ENCODE measurements at places on chromosomes 5 and 9.

GRCh38 chr9:33404788-33405362 lies 2.5 kb upstream of the AQP7 start:
- no peak for DNase-seq

DNA sequence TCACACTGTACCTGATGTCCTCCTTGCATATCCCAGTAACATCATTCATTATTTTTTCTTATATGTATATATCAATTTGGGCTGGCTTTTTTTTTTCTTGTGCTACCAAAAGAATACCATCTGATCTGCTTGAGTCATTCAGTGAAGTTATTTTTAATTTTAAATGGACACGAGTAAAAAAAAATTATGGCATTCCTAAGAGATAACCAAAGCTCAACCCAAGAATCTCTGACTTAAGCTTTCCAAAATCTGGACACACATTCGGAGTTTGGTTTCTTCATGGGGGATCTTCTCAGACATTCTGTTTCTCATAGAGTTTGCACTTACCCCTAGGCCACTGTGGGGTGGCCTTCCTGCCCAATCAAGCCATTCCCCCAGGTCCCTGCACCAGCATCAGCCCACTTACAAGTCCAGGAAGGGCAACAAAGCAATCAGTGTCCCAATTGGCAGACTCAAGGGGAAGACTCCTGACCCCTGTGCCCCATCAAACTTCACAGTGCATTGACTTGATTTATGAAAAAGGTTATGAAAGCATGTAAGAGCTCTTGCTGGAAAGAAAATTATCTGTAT lies 49.2 kb upstream of the SPDL1 start:
- DNase-seq, result no peak

DNA sequence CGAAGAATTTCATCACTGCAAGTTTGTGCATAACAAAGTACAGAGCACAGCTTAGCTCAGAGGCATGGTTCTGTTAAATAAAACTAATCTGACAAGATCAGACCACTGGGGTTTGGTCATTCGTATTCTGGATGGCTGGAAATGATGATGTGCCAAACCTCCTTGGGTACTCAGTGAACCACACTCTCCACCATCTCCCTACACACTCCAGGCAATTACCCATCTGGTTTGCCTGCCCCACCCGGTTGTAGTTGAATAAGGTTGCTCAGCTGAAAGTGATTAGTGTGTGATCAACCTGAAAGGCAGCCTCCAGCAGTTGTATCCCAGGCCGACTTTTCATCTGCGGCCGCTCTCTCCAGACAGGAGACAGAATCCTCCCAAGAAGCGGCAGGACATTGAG lies 371.4 kb downstream of the TLE1 start:
- DNase-seq, result no peak

DNA sequence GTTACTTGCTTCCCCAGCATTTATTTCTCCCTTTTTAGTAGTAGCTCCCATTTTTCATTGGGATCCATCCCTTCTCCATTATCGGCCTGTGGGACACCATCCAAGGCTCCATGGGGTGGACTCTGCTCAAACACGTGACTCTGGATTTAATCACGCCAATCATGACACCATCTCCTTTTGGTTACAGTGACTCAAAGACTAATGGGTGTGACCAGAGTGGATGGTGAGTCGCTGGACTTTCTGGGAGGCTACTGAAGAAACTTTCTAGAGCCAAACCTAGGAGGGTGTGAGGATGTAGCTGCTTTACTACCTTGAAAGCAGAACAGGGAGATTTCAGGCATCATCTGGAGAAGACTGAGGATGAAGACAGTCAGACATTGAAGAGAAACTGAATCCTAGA lies 93.1 kb downstream of the PJA2 start:
- DNase-seq, result no peak

DNA sequence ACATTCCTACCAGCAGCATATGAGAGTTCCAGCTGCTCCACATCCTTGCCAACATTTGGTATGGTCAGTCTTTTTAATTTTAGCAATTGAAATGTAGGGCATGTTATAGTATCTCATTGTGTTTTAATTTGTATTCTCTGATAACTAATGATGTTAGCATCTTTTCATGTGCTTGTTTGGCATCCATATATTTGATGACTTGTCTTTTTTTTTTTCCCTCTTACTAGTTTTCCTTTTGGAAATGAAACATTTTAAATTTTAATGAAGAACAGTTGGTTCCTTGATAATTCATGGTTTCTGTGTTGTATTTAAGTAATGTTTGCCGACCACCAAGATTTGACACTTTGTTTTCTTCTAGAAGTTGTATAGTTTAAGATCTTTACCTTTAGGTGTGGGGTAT lies 8.8 kb downstream of the OGN start:
- no peak for DNase-seq

- DNase-seq, result no peak
These were observed 26.1 kb upstream of the CPEB4 start for GRCh38 chr5:173862047-173862477.

GRCh38 chr9:27117489-27118135 lies 8.6 kb downstream of the TEK start:
- DNase-seq, result no peak

DNA sequence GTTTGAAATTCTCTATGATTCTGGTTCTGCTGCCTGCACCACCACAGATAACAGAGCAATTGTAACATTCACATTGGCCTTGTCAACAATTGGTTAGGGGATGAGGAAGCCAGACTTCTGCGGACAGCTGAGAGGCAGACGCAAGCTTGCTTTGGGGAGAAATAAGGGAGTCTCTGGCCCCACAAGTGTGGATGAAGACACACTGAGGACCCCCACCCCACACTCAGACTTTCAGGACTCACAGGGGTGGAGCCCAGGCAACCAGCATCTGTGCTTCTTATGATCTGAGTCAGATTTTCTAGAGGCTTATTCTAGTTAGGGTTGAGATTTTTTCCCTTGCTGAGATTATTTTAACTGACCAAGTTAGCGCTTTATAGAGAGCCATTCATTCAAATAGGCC lies 140.3 kb upstream of the IRX2 start:
- no peak for DNase-seq

- no peak for DNase-seq
These were observed 54.0 kb upstream of the FCN2 start for GRCh38 chr9:134826336-134827285.

- DNase-seq, result no peak
These were observed 28.4 kb downstream of the PAPPA start for GRCh38 chr9:116181853-116182610.

GRCh38 chr5:73443829-73444498 lies 4.6 kb downstream of the FOXD1 start:
- no peak for DNase-seq

DNA sequence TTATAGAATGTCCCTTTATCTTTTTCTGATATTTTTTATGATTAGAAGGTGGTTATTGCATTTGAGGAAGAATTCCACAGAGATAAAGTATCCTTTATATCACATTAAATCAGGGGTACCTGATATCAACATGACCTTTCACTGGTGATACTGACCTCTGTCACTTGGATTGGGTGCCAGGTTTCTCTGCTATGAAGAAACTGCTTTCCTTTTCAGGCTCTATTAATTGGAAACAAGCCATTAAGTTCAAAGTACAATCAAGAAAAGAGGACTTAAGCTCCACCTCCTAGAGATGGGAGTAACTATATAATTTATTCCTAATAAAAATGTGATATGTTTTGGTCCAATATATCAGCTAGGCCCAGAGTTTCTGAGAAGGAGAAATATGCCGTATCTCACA lies 514.6 kb upstream of the TYRP1 start:
- DNase-seq, result no peak

- no peak for DNase-seq
These were observed 71.0 kb upstream of the ICE1 start for GRCh38 chr5:5351288-5351979.

GRCh38 chr5:78162253-78162862 lies 132.1 kb downstream of the AP3B1 start:
- no peak for DNase-seq

GRCh38 chr9:37035648-37036370 lies 1.7 kb upstream of the PAX5 start:
- DNase-seq, result no peak

DNA sequence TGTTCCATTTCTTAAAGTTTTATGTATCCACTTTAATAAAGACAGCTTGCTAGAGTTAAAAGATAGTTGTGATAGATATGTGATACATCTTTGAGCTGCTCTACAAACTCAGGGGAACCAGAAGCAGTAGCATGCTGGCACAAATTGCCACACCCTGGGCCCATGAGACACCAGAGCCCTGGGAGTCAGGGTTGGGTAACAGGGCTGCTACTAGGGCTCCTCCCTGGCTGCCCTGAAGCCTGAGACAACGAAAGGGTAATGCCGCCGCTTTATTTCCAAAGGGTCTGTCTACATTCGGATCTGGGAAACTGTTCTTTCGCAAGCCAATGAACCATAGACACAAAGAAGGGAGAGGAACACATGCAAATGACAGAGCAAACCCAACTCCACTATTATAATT lies 29.2 kb downstream of the PTPN3 start:
- DNase-seq, result no peak

GRCh38 chr5:138369706-138370105 lies 17.2 kb downstream of the KDM3B start:
- DNase-seq, result no peak

DNA sequence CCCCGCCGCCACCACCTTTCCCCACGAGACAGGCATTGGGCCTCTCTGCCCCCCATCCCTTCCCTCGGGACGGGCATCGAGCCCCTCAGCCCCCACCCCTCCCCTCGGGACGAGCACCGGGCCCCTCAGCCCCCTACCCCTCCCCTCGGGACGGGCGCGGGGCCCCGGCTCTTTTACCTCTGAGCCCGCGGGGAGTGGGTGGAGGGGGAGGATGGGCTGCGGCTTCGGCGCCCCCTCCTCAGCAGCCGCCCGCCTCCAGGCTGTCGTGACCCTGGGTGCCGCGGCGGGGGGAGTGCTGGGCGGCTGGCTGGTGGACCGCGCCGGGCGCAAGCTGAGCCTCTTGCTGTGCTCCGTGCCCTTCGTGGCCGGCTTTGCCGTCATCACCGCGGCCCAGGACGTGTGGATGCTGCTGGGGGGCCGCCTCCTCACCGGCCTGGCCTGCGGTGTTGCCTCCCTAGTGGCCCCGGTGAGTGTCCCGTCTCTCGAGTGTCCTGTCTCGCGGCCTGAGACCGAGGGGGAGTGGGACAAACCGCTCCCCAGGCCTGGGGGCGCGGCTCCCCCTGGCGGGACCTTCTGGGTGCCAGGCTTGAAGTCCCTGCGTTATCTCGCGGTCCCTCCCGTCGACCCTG lies 791 bp downstream of the SLC2A8 start:
- DNase-seq, result peak; percentile 56

DNA sequence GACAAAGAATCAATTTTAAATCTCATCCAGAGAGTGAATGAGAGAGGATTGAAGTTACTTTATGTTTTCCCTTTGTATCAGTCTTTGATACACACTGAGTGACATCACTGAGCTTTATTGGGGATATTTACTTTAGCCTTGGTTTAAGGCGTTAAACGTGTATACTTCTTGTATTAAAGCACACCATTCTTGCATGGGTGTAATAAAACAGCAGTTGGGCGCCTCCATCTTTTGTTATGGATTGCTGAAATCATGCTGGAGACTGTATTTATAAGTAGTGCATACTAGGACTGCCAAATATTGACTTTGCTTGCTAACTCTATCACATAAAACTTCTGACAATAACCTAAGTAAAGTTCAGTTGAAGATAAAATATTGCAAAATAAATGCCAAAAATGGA lies 1755.8 kb upstream of the WWC1 start:
- DNase-seq, result no peak

GRCh38 chr5:112720576-112720975 lies 17.1 kb upstream of the APC start:
- no peak for DNase-seq

DNA sequence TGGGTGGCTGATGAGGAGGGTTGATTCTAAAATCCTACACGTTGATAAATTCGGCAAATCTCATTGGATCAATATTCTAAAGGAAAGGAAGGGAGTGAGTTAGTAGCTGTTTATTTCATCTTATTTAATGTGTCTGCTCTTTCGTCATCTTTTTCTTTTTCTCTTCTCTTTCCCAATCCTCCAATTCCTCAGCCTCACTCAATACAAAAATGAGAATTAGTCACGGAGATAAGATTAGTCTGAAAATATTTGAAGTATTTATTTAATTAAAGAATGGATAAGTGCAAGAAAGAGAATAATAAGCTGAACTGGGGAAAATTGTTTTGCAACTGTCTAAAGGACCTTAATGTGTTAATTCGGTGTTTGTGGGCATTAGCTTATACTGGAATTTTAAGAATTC lies 1095.1 kb downstream of the DTWD2 start:
- DNase-seq, result no peak

- DNase-seq, result no peak
These were observed 7.5 kb downstream of the CMBL start for GRCh38 chr5:10300246-10300645.

- no peak for DNase-seq
These were observed 1.0 kb upstream of the TLE1 start for GRCh38 chr9:81690251-81690851.

DNA sequence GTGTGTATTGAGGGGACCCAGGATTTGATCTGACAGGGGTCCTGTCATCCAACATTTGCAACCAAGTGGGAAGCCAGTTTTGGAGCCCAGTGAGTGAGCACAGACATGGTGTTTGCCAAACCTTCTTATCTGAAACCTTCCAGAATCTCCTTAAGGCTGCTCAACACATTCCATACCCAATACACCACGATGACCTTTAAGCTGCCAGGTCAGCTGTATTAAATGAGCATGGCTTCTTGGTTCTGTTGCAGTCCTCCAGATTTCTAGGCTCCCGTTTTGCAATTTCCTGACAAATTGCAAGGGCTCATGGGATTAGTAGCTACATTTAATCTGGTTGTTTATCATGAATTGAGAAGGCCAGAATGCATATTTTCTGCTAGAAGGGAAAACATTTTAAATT lies 124.2 kb upstream of the ATP10B start:
- no peak for DNase-seq

DNA sequence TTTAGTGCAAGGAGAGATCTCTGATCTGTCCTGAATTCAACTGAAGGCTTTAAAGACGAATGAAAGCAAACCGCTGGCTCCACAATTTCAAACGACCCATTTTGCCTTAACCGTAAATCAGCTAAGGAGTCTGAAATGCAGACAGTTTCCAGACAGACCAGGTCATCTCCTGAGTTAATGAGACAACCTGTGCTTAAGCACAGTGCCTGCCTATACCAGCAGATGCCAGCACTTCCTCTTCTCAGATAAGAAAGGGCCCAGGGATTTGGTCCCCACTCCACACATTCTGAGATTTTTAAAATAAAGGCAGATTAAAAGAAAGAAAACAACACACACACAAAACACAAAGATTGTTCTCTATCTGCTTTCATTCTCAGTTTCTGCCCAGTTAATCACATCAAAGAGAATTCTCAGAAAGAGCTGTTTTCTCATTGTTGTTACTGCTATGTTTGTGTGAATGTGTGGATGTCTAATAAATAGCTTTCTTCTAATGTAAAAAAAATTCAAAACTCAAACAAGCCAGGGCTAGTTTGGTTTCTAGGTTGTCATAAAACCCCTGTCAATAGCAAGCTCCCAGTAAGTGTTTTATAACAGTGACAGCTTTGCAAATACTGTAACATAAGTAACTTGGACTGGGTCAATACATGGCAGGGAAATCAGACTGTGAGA lies 157.7 kb upstream of the SLC24A2 start:
- DNase-seq, result no peak

GRCh38 chr9:110291921-110292557 lies 35.7 kb upstream of the TXN start:
- no peak for DNase-seq

Measured in hypothalamus (tissue), 51 donors.